ENCODE measurements at places on chromosomes 2 and 18. TPM values are rescaled to one million over a fixed set of nuclear protein-coding genes. Genes with fewer than 3 reads are reported as not detected.

Gene CAPN13
- 0.09 TPM for polyA plus RNA-seq

Gene SLC14A1
- not detected for polyA plus RNA-seq

Gene ST6GAL2
- 0.08 TPM for polyA plus RNA-seq

Gene NFU1
- polyA plus RNA-seq: 30.1 TPM

Gene RAB17
- 3.7 TPM for polyA plus RNA-seq

Gene CYTIP
- not detected for polyA plus RNA-seq

Gene SNORC
- 0.66 TPM for polyA plus RNA-seq

- H3K27ac ChIP-seq: peak overlapping the region; percentile 22
- DNase-seq: no peak
- H3K4me3 ChIP-seq: no peak overlapping the region
These were observed 22.0 kb downstream of the FHL2 start for GRCh38 chr2:105376789-105377240.

DNA sequence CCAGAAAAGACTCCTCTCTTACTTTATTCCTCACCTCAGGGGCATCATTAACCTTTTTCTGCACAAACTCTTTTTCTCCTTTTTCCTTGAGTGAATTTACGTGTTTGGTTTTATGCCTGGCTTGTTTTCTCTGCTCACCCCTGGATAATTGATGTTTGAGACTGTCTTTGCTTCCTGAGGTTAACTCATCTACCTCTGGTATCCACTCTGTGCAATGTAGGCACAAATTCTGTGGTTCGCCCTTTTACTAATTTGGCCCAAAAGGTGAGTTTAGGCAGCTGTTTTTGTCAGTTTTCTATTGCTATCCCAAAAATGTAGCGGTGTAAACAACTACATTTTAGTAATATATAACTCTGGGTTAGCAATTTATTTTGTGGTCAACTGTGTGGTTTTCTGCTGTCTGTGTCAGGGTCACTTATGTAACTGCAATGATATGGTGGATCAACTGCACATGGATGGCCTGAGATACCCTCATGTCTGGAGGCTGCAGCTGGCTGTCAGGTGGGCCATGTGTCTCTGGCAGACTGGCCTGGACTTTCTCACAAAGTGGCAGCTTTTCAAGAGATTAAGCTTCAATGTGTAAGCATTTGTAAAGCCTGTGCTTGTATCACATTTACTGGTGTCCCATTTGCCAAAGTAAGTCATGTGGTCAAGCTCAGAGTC lies 329.7 kb downstream of the FSIP2 start:
- H3K4me1 ChIP-seq: no peaks in the 10 kb centered on the region
- DNase-seq: no peak
- H3K27me3 ChIP-seq: no peaks in the 10 kb centered on the region
- H3K27ac ChIP-seq: no peak overlapping the region

GRCh38 chr2:153786016-153786415 lies 85.7 kb upstream of the GALNT13 start:
- no peaks in the 10 kb centered on the region for H3K4me1 ChIP-seq
- DNase-seq: no peak
- H3K27me3 ChIP-seq: no peaks in the 10 kb centered on the region
- H3K36me3 ChIP-seq: no peaks in the 10 kb centered on the region
- no peak overlapping the region for H3K4me3 ChIP-seq

- H3K36me3 ChIP-seq: peaks cover 6% of the 10 kb centered on the region
- DNase-seq: no peak
- no peaks in the 10 kb centered on the region for H3K27me3 ChIP-seq
- peaks cover 13% of the 10 kb centered on the region for H3K4me1 ChIP-seq
These were observed 302 bp downstream of the TXNL4A start for GRCh38 chr18:79988071-79988450.

DNA sequence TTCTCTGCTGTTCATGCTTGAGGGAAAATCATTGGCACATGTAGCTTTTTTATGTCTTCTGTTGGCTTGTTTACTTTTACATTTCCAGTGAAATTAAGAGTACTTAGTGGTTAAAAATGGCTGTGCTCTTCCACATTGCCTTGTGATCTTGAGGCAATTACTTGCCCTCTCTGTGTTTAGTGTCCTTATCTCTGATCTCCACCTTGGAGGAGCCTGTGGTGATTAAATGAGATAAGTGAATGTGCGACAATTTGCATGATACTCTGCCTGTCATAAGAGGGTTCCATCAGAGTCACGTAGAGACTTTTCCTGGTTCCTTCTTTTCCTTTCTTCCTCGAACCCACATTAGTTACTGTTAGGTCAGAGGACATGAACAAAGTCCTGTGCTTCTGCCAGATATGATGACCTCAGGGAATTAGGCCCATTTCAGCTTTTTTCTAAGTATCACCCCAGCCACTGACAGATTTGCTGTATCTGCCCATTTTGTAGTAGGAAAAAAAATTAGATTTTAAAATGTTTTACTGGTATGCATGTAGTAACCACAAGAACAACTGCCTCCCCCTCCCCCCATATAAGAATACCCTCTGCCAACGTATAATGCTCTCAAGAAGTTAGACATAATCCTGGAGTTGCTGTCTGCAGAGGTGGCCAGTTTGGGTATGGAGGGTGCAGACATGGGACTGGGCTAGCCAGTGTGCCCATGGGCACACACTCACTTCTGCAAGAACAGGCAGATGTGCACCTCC lies 51.9 kb downstream of the TET3 start:
- H3K4me3 ChIP-seq: no peak overlapping the region
- no peak overlapping the region for H3K27ac ChIP-seq

DNA sequence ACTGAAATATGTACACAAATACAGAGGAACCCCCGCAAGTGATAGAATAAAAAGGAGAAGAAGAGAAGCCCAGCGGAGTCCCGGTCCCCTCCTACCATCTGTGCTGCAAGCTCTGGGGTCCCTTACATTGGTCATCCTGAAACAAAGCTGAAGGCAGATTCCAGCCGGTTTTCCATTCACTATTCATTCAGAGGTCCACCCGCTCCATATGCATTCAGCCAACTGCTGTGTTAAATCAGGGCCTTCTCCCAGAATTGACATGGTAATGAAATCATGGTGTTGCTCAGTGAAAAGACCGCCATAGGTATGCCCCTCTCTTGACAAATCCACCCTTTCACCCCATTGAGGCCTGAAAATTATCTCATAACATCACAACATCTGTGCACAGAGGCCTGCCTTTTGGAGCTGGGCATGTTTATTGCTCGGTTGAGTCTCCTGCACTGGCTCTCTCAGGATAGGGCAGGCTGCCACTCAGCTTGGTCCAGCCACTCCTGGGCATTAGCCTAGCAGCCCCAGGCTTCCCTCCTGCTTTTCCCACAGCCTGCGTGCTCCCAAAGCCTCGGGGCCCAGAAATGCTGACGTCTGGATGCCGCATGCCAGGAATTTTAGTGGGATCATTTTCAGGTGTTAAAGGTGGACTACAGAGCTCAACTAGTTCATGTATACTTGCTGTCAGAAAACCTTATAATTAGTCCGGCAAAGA lies 39.3 kb upstream of the ID2 start:
- H3K36me3 ChIP-seq: no peaks in the 10 kb centered on the region
- H3K4me1 ChIP-seq: no peaks in the 10 kb centered on the region
- H3K27me3 ChIP-seq: no peaks in the 10 kb centered on the region
- DNase-seq: no peak
- no peak overlapping the region for H3K4me3 ChIP-seq

DNA sequence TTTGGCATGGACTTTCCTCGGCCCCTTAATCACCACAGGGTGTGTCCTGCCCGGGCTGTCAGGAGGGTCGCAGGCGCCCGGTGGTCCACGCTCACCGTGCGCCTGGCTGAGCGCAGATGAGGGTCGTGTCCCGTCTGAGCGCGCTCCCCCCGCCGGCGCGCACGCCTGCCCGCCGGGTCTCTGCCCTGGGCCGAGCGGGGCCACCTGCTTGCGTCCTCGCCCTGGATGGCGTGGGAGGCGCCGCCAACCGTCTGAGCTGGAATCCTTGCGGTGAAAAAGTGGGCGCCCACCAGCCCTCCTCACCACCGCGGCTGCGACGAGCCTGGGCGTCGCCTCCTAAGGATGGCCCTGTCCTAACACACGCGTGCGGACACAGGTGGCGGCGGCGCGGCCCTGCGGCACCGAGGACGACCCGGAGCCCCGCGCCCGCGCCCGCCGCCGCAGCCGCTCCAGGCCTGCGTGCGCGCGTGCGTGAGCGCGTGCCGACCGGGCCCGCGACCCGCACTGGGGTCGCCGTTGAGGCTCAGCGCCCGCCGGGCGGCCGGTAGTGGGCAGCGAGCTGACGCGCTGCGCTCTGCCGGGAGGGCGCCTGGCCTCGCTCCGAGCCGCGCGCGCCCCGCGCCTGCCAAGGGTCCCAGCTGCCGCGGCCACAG lies 126.6 kb downstream of the ARHGEF4 start:
- H3K27ac ChIP-seq: no peak overlapping the region
- no peak overlapping the region for H3K4me3 ChIP-seq
- peaks cover 5% of the 10 kb centered on the region for H3K27me3 ChIP-seq
- no peak for DNase-seq

DNA sequence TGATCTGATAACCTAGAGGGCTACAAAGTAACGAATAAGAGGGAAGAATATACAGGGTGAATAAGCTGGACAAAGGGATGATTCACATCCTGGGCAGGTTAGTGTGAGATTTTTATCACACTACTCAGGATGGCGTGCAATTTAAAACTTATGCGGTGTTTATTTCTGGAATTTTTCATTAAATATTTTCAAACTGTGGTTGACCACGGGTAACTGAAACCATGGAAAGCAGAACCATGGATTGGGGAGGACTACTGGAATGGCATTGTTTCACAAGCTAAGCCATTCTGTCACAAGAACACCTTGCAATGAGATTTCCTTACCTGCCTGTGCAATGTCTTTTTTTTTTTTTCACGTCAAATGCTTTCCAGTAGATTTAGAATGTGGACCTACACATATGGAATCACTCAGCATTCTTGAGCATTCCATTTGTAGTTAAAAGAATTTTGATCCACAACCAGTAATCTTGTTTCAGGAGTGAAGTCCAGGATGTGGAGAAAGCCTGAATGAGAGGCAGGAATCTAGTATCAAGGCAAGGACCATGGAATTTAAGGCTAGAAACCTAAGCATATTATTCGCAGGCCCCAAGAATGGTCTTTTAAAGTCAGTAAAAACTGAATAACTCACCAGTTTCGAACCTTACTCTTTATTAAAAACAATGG lies 8.0 kb upstream of the CDK15 start:
- peak overlapping the region; percentile 70 for H3K27ac ChIP-seq
- H3K4me1 ChIP-seq: peaks cover 21% of the 10 kb centered on the region
- H3K4me3 ChIP-seq: no peak overlapping the region
- H3K27me3 ChIP-seq: no peaks in the 10 kb centered on the region
- no peaks in the 10 kb centered on the region for H3K36me3 ChIP-seq
- DNase-seq: no peak

GRCh38 chr18:78767648-78768071 lies 212.0 kb upstream of the SALL3 start:
- DNase-seq: no peak
- no peak overlapping the region for H3K4me3 ChIP-seq
- no peaks in the 10 kb centered on the region for H3K36me3 ChIP-seq
- no peaks in the 10 kb centered on the region for H3K4me1 ChIP-seq
- H3K27me3 ChIP-seq: no peaks in the 10 kb centered on the region

DNA sequence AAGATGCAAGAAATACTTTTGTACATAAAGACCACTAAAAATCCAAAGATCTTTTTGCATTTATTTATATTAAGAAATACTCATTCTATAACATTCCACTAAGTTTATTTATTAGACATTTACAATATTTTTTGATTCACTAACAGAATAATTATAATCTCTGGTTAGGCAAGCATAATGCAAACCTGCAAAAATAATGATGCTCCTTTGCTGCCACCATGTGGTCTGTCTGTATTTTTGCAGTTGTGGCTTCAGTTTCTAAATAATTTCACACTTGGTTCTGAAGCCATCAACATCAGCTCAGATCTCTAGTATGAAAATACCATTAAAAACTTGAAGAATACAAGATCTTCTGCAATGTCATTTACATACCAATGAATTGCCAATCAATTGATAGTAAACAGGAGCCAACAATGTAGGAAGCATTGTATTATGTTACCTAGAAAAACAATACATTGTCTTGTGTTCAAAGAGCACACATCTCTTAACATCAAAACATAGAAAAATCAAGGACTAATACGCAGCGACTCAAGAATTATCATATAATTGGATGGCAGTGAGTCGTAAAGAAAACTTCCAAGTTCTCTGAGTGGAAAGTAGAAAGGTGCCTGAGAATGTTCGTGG lies 28.8 kb upstream of the WDR75 start:
- no peak overlapping the region for H3K4me3 ChIP-seq
- H3K4me1 ChIP-seq: peaks cover 12% of the 10 kb centered on the region
- no peak for DNase-seq
- no peak overlapping the region for H3K27ac ChIP-seq

- H3K36me3 ChIP-seq: no peaks in the 10 kb centered on the region
- H3K4me3 ChIP-seq: no peak overlapping the region
- H3K27me3 ChIP-seq: no peaks in the 10 kb centered on the region
These were observed 19.3 kb downstream of the MBOAT2 start for GRCh38 chr2:8984157-8984556.

- H3K36me3 ChIP-seq: no peaks in the 10 kb centered on the region
- no peak overlapping the region for H3K27ac ChIP-seq
- H3K4me3 ChIP-seq: no peak overlapping the region
- no peaks in the 10 kb centered on the region for H3K27me3 ChIP-seq
- DNase-seq: no peak
These were observed 621.1 kb downstream of the STK39 start for GRCh38 chr2:167626301-167626700.

GRCh38 chr2:120231974-120232635 lies 8.9 kb upstream of the TMEM185B start:
- H3K27ac ChIP-seq: peak overlapping the region; percentile 69
- H3K4me1 ChIP-seq: peaks cover 21% of the 10 kb centered on the region
- no peaks in the 10 kb centered on the region for H3K27me3 ChIP-seq
- DNase-seq: no peak
- no peaks in the 10 kb centered on the region for H3K36me3 ChIP-seq
- H3K4me3 ChIP-seq: peak overlapping the region; percentile 69

GRCh38 chr2:220188031-220188430 lies 560.6 kb downstream of the SLC4A3 start:
- no peaks in the 10 kb centered on the region for H3K36me3 ChIP-seq
- no peak overlapping the region for H3K27ac ChIP-seq
- H3K27me3 ChIP-seq: no peaks in the 10 kb centered on the region

DNA sequence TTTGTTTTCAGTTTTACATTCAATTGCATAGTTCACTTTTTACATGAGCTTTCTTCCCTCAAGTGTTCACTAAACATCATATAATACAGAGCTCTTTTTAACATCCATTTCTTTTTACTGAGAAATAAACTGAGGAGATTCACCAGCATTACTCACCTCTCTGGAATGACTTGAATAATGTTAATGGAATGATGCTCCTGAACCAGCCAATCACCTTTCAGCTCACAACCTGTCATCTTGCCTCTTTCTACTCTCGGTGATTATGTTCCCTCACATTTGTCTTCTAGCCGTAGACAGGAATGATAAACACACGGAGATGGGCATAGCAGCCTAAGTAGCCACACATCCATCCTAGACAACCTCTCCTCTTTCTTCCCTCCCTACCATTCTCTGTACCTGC lies 301.7 kb downstream of the PAX3 start:
- DNase-seq: peak; percentile 83
- no peak overlapping the region for H3K4me3 ChIP-seq
- no peaks in the 10 kb centered on the region for H3K36me3 ChIP-seq

GRCh38 chr18:62331581-62332356 lies 6.7 kb downstream of the TNFRSF11A start:
- DNase-seq: no peak
- H3K4me1 ChIP-seq: peaks cover 6% of the 10 kb centered on the region

GRCh38 chr2:230443541-230443940 lies 27.5 kb downstream of the SP100 start:
- no peak overlapping the region for H3K27ac ChIP-seq
- peaks cover 9% of the 10 kb centered on the region for H3K4me1 ChIP-seq
- peaks cover 36% of the 10 kb centered on the region for H3K36me3 ChIP-seq
- no peaks in the 10 kb centered on the region for H3K27me3 ChIP-seq
- no peak overlapping the region for H3K4me3 ChIP-seq
